Stimulated activated CD4-positive, alpha-beta T cell treated with anti-CD3 and anti-CD28 coated beads, Interleukin-2, amount 100 ng/mL, for 24 hours (primary cell): ENCODE measurements at places on chromosomes 7 and 10.

DNA sequence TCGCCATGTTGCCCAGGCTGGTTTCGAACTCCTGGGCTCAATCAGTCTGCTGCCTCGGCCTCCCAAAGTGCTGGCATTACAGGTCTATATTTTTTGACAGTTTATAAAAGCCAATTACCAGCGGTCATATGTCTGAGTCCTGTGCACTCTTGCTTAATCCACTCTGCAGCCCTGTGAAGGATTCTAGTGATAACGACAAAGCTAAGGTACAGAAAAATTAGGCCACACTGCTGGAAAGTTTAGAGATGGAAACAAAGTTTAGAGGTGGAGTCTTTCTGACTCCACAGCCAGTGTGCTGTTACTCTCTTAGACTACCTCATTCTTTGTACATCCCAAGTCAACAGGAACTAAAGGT is 707 bp downstream of the PTER start:
- DNase-seq, result no peak

DNA sequence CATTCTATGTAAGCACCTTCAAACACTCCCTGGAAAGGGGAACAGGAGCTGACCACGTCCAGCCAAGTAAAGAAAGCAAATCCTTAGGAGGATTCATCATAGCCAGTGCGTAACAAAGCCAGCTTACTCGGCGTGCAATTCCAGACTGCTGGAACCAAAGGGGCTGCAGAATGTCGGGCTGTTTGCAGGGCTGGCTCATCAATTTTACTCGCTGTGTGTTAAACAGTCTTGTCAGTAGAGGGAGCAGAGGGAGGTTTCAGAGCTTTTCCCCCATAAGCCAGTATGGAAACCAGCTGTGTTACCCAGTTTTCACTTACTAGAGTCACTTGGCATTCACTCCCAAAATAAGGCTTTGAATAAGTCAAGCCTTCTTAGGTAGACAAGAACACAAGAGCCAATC is 127.1 kb downstream of the KMT2E start:
- no peak for DNase-seq

- no peak for DNase-seq
Measured at GRCh38 chr7:14590206-14590605, 312.3 kb downstream of the DGKB start.

- DNase-seq, result peak; percentile 66
Measured at GRCh38 chr10:22340329-22341189, 4.7 kb upstream of the SPAG6 start.

- DNase-seq, result no peak
Measured at GRCh38 chr10:89600041-89600440, 45.0 kb downstream of the PANK1 start.

DNA sequence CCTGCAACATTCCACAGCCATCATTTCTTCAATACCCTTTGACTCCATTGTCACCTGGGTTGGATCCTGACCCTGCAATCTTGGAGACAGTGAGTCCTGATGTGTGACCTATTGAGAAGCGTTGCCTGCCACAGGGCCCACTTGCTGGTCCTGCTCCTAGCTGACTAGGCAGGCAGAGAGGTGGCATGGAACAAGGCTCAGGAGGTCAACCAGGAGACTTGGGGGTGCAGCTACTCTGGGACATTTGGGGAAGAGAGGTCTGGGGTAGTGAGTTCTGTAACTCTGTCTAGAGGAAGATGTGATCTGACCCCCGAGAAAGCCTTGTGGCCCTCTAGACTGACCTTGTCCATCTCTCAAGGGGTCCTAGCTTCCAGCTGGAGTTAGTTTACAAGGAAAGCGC is 1.8 kb downstream of the ZMIZ2 start:
- no peak for DNase-seq

- DNase-seq, result no peak
Measured at GRCh38 chr7:90736968-90737939, 141.1 kb downstream of the CDK14 start.

GRCh38 chr7:93055543-93056107 is 62.2 kb downstream of the SAMD9 start:
- DNase-seq, result no peak
